ENCODE measurements at places on chromosomes 2 and 18. TPM values are rescaled to one million over a fixed set of nuclear protein-coding genes. Genes with fewer than 3 reads are reported as not detected.

Gene SERPINB10
- total RNA-seq = not detected

DNA sequence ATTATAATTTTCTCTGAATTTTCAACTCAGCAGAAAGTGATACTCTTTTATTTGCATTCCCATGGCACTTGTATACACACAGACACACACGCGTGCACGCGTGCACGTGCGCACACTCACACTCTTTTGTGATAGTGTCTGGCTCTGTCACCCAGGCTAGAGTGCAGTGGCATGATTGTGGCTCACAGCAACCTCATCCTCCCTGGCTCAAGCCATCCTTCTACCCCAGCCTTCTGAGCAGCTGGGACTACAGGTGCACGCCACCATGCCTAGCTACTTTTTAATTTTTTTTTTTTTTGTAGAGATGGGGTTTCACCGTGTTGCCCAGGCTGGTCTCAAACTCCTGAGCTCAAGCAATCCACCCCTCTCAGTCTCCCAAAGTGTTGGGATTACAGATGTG lies 123.2 kb downstream of the MC4R start:
- DNase-seq = no peak

Gene STAT4
- 0.83 TPM for total RNA-seq

DNA sequence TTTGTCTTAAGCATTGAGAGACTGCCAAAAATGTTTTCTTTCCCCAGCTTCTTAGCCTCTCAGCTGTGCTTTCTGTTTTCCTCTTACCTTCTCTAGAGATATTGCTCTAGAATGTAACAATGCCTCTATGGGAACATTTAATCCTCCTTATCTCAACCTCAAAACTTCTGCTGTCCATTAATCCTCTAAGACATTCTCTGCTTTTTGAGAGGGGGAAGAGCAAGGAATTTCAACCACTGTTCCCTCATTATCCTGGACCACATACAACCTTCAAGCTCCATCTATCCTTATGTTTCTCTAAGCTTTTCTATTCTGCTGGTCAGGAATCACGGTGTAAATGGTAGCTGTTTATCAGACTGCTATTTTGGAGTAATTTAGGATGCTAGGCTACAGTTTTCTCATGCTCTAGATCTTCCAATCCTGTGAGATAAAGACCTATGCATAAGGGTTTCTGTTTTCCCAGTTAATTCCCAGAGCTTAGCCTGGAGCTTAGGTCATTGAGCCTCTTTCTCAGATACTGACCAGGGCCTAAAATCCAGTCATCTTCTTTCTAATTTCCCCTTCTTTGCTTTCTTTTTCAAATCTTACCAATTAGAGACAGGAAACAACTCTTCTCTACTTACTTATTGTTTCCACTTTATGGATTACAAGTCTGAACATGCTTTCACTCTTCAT lies 282.0 kb downstream of the CALCRL start:
- no peak for DNase-seq

DNA sequence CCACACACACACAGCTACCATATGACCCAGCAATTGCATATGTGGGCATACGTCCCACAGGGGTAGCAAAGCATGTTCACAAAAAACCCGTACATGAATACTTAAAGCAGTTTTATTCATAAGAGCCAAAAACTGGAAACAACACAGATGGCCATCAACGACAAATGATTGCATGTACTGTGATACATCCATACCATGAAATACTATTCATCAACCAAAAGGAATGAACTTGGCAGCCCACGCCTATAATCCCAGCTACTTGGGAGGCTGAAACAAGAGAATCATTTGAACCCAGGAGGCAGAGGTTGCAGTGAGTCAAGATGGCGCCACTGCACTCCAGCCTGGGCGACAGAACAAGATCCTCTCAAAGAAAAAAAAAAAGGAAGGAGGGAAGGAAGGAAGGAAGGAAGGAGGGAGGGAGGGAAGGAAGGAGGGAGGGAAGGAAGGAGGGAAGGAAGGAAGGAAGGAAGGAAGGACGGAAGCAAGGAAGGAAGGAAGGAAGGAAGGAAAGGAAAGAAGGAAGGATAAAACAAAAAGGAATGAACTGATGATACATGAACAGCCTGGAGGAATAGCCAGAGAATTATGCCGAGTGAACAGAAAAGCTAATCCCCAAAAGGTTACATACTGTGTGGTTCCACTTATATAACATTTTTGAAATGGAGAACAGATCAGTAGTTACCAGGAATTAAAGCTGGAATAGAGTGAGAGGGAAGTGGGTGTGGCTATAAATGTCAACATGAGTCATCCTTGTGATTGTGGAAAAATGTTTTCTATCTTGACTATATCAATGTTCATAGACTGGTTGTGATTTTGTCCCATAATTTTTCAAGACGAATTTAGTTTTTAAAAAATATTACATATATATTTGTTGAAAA lies 19.6 kb upstream of the YPEL5 start:
- no peak for DNase-seq
